ENCODE measurements at places on chromosomes 4 and X.

- no peak for DNase-seq
Observed at GRCh38 chr4:181784881-181785280, 458.3 kb upstream of the TENM3 start.

DNA sequence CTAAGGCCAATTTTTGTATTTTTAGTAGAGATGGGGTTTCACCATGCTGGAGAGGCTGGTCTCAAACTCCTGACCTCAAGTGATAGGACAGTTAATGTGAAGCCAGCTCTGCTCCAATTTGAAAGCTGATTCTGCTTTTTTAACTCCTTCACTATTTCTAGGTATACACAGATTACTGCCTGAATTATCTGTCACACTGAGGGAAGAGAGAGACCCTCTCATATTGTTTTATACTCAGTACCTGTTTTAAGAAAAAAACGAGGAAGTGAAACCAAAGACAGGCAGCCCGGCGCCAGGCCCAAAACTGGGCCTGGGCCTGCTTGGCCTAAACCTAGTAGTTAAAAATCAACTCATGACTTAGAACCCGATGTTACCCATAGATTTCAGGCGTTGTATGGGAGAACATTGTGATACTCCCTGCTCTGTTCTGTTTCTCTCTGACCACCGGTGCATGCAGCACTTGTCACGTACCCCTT lies 1601.5 kb upstream of the PCDH10 start:
- DNase-seq: no peak

GRCh38 chr4:114208574-114209151 lies 229.2 kb upstream of the ARSJ start:
- DNase-seq: peak; percentile 14

DNA sequence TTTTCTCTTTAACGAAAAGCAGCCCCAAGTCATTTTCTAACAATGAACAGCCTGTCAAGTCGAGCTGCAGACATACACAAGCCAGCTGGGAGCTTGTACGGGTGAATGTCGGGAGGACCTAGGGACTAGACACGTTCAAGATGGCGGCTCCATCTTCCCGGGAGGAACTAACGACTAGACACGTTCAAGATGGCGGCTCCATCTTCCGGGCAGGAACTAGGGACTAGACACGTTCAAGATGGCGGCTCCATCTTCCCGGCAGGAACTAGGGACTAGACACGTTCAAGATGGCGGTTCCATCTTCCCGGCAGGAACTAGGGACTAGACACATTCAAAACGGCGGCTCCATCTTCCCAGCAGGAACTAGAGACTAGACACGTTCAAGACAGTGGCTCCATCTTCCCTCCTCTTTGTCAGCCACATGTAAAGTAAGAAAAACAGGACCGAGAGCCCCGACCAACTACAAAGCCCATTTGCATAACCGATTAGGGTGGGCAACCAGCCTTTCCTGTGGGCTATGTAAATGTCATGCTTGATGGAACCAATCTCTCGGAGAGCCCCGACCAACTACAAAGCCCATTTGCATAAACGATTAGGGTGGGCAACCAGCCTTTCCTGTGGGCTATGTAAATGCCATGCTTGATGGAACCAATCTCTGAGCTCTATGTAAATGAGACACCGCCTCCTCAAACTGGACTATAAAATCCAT lies 175.5 kb downstream of the DHRSX start:
- DNase-seq: peak; percentile 69

GRCh38 chr4:73841243-73841925 lies 4.9 kb downstream of the CXCL6 start:
- no peak for DNase-seq

DNA sequence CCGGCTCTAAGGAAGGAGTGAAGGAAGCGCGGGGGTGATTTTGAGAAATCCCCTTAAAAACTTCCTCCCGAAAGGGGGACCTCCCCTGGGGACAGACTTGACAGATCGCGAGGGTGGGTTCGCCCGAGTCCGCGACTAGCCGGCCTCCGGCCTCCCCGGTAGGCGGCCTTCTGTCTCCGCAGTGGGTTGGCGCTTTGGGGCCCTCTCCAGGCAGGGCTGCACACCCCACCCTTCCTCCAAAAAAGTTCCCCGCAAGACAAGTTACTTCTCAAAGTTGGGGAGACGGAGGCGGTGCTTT lies 24.8 kb downstream of the HOPX start:
- DNase-seq: no peak

DNA sequence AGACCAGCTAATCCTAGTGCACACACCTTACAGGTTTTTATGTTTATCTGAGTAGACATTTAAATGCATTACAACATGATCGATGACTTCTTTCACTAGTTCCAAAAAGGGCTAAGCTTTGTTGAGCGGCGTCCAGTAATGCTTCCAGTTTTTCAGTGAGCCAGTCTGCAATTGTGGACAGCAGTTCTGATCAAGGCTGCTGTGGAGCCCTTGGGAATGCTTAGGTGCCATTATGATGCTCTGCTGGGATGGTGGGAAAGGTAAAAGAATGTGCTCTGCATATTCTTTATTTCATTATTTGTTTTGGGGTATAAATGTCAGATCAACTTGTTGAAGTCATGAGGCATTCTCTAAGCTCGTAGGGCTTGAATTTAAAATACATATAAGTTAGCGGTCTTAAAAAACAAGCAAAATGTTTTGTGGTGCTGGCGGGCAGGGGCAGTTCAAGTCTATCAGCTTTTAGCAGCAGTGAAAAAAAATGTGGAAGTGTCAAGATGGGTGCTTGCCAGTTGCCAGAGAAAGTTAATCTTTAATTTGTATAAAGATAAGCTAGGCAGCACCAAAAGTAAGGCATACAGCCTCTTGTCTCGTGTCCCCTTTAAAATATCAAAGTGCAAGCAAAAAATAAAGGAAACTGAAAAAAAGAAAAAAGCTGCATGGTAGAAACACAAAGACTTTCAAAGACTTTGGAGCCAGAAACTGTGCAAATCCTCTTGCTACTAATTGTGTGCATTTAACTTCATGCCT lies 5.8 kb downstream of the MID1IP1 start:
- DNase-seq: no peak

GRCh38 chr4:15901998-15902397 lies 36.5 kb downstream of the FGFBP1 start:
- no peak for DNase-seq

DNA sequence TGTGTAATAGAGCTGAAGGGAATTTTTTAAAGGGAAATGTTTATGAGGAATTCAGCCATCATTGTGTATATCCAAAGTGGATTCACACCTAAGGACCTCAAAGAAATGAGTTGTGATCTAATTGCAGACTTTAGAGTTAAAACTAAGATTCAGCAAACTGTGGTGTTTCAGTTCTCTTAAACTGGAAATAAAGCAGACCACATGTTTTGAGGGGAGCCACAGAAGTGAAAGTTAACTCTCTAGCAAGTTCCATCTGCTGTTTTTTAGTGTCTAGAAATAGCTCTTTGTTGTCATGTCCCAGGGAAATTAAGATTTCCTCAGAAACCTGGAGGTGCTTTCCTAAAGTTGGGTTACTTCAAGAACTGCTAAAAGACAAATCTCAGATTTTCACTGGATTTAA lies 97.3 kb upstream of the DDX3X start:
- DNase-seq: no peak

DNA sequence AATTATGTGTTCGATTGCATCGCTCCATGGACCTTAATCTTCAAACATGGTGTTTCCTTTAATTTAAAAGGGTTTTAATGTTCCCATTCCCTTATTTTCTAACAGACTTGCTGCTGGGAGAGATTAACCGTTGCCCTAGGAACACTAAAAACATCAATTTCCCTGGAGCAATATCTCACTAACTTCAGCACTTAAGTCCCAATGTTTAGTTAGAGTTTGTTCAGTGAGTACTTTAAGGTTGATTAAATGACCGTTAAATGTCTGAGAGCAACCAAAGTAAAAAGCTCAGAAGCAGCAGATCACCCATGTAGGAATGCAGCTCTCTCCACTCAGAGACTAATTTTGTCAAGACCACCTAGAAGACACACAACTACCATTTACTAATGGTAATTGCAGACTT lies 111.2 kb upstream of the PDE5A start:
- no peak for DNase-seq

DNA sequence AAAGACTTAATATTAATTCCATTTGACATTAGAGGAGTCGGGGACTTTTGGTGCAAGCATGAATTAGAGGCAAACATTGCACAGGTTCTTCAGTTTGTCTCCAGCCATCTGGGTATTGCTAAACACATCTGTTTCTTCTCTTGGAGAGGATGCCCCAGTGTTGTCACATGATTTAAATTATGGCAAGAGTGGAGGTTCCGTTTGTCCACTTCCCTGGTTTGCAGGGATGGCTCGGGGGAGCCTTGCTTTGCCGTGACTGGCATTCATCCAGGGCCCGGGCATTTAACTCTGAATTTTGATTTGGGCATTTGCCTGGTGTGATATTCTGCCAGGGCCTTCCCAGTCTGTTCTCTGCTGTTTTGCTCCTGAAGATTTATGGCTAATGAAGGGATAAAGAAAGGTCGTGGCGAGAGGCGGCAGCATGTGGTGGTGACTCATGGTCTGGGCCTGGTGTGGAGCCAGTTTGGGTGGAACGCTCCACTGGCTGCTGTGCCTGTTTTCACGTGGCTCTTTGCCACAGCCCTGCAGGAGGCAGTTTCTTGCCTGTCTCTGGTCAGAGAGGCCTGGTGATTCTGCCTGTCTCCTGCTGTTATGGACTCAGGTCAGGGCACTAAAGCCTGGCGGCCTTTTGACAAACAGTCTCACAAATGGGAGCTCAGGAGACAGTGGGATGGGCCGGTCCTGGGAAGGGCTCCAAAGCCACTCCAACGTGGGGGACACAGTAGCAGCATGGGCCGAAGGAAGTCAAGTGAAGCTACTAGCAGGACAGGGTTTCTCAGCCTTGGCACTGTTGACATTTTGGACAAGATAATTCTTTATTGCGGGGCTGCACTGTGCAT lies 99.4 kb upstream of the PGRMC2 start:
- peak; percentile 94 for DNase-seq

GRCh38 chrX:136106920-136107528 lies 40.3 kb upstream of the FHL1 start:
- DNase-seq: no peak

- DNase-seq: no peak
Observed at GRCh38 chrX:123170546-123170945, 13.5 kb upstream of the GRIA3 start.

DNA sequence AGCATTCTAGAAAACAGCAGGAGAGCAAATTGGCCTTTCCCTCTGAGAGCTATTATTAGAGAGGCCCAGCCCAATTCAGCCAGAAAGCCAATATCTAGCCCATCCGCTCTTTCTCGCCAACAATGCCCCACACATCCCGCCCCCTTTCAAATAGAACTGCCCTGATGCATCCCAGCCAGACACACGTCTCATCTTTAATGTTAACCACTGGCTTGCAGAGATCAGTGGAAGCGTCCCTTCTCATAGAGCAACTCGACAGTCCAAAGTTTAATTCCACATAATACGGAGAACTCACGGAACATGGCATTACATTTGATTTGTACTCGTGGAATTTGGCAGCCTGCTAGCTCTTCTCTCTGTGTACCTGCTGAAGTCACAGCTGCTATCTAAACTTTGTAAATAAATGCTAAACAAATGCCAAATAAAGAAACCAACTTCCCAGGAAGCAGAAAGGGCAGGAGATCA lies 304.4 kb downstream of the DHX15 start:
- DNase-seq: no peak

DNA sequence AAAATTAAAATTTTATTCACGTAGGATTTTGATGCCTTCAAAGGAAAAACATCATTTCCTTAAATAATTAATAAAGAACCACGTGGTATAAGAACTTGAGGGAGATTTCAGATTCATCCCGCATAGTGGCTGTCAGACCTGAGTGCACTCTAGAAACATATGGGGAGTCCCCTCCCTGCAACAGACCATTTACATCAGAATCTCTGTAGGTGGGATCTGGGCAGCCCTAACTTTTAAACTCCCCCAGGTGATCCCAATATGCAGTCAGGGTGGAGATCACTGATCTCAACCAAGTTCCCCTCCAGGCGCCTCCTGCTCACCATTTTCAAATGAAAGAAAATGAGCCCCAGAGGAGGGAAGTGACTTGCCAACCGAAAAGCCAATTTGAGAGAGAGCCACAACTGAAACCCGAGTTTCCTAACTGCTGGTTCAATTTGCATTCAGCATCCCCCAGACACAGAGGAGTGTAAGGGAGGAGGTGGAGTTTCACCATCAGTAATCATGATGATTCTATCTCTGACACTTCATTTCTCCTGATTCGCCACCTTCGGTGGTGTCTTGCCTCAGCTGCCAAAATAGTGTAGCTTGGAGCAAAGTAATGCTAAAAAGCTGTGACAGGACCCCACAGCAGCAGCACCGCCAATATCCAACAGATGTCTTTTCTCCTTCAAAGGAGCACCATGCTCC lies 11.4 kb downstream of the RNF150 start:
- no peak for DNase-seq

- no peak for DNase-seq
Observed at GRCh38 chrX:20414762-20415445, 148.2 kb upstream of the RPS6KA3 start.

DNA sequence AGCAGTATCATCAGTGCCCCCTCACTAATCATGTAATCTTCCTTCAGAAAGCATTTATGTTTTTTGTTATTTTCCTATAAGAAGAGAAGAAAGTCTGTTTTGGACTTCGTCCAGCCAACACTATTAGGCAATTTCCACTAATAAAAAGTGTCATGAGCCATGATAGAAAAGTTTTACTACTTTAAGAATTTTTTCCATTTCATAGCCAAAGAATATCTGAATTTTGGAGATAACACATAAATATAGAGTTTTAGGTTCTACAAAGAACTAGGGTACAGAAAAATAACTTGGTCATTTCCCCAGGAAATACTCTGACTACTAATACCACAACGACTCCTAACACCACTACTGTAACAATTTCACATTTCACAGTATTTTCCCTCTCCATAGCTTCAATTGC lies 41.8 kb upstream of the VEGFC start:
- DNase-seq: no peak

DNA sequence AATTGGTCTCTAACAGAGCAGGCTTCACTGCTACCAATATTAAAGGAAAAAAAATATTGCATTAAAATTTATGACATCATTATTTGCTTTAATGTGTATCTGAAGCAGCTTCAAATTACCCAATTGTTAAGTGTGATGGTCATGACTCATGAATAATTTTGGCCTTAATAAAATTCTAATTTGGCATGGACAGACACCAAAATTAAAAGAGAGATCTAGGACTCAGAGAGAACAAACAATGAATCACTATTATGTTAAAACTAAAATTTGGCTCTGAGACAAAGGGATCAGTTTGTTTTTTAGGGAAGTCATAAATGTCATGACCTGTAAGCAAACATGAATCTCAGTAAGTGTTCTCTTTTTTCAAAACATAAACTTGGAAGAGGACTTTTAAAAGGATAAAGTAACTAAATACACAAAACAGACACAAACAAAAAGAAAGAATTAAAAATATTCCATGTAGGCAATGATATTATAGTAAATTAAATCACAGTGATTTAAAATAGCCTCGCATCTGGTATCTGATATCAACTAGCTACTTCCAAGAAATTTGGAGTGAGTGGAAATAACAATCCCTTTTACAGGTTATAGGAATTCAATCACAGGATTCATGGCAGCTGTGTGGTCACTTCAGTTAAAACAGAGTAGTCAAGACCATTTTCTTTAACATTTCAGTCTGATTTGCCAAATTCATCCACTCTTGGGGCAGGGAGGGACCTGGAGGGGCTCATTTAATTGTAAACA lies 11.6 kb downstream of the VEGFC start:
- no peak for DNase-seq

- DNase-seq: no peak
Observed at GRCh38 chr4:88999392-88999930, 57.5 kb downstream of the FAM13A start.
